HS-5 (cell line): ENCODE measurements at places on chromosomes 16 and 17.
A peak's percentile ranks its signal among the peaks of the same experiment; 100 is the strongest.

DNA sequence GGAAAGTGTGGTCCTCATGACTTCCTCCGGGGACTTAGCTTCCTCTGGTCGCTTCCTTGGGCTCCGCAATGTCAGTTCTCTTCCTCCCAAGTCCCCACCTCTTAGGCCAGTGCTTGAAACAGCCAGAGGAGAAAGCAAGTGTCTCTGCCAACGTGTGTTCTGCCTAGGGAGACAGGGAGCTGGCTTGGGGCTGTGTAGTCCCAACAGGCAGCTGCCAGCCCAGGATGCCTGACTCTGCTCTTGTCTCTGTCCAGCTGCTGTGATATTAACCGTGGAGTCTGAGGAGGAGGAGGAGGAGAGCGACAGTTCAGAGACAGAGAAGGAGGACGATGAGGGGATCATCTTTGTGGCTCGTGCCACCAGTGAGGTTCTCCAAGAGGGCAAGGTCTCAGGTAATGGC is 13.5 kb upstream of the PLEKHG4 start:
- DNase-seq, result no peak

- no peak for DNase-seq
Measured at GRCh38 chr16:11238272-11239202, 17.5 kb downstream of the SOCS1 start.

DNA sequence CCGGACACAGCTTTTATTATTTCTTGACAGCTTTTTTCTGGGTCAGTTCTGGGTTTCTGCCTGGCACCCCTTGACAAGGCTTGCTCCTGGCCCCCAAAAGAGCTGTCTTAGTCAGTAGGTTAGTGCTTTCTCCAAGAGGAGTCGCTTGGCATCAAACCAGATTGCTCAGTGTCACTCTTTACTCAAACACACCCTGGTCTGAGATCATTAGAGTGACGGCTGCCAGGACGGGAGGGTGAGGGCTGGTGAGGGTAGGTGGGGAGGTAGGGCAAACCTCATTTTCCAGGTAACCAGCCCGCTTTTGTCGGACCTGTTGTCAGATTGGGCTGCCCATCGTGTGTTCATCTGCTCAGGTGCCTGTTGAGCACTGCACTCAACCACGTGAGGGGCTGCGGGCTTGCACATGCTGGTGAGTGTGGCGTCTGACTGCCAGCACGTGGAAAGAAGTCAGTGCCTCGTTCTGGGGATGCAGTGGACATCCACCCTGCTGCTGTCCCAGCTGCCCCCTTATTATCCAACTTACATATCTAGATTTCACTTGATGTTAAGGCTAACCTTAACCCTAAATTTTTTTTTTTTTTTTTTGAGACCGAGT is 12.4 kb downstream of the TMEM94 start:
- DNase-seq, result no peak

DNA sequence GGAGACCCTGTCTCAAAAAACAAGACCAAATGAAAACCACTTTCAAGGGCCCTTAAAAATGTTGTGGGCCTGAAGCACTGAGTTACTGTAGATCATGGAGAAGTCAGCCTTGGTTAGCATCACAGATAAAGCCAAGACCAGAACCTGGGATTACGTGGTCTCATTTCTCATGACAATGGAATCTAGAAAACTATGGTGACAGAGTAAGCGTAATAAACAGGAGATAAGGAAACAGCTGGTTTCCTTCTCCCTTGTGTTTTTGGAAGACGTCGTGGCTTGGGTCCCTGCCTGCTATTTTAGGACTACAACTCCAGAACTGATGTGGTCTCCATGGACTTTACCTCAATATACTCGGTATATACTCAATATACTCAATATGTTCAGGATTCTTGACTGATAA is 180.7 kb upstream of the ZFHX3 start:
- DNase-seq, result peak; percentile 49

- no peak for DNase-seq
Measured at GRCh38 chr17:1171953-1172352, 7.8 kb downstream of the ABR start.

DNA sequence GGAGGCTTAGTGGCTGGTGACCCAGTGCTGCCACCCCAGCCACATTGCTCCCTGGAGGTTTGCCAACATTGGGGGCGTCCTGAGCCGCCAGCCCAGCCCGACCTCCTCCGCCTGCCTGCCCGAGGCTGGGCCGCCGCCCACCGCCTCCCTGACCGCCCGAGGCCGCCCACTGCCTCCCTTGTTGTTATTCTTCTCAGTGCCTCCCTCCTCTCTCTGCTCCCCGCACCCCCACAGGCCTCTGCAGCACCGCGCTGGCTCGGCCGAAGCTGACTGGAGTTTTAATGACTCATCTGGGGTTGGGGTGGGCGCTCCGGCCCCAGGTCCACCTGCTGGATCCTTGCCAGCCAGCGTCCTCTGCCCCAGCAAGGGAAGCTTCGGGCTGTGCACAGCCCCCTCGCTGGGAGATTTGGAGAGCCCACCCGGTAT is 102.5 kb downstream of the RBFOX3 start:
- DNase-seq, result no peak

DNA sequence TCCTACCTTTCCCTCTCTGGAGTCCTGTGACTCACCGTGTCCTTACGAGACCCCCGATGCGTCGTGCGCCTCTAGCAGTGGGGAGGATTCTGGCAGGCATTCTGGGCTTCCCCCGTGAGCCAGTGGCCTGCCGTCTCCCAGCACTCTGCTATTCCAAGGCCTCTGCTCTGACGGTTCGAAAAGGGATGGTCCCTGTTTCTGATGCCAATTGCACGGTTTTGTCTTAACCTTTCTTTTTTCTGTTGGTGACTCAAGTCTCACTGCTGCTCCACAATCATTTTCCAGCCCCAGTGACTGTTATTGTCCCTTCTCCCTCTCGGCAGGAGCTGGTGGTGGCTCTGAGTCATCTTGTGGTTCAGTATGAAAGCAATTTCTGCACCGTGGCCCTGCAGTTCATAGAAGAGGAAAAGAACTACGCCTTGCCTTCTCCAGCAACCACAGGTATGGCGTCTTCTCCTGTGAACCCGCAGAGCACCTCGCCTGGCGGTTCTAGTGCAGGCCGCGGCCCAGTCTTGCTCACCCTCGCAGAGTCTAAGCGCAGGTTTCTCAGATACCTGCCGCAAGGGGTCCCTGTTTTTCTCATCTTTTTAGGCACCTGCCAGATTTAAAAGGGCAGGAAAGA is 100.1 kb upstream of the CHMP6 start:
- peak; percentile 83 for DNase-seq

DNA sequence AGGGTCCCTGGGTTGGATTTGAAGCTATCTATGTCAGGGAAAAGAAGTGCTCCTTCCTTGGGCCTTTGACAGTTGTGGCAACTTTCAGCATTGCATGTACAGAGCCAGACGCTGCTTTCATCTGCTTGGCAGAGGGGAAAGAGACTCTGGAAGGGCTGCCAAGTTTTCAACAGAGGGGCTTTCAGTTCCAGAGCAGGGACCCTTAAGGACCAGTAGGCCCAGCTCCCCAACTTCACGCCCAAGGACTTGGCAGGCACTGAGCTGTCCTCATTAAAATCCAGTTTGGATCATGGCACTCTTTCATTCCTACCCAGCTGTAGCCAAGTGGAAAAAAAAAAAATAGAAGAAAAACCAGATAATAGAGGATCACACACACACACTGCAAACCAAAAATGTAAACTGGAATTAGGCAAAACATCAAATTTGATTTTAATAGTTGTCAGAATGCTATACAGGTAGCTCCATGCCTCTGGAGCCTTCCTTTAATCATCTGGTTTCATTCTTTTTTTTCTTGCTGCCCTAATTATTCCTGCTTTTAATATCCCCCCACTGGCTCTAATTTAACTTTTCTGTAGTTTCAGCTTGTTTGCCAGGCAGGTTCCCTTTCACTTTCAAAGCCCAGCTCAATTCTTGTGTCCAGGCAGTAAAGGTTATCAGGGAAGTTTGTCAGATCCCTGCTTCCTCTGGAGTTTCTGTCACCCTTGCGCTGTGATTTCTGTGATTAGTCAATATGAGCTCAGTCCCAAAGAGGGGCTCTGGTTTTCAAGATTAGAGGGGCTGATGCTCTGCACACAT is 702.6 kb upstream of the CDH8 start:
- no peak for DNase-seq

DNA sequence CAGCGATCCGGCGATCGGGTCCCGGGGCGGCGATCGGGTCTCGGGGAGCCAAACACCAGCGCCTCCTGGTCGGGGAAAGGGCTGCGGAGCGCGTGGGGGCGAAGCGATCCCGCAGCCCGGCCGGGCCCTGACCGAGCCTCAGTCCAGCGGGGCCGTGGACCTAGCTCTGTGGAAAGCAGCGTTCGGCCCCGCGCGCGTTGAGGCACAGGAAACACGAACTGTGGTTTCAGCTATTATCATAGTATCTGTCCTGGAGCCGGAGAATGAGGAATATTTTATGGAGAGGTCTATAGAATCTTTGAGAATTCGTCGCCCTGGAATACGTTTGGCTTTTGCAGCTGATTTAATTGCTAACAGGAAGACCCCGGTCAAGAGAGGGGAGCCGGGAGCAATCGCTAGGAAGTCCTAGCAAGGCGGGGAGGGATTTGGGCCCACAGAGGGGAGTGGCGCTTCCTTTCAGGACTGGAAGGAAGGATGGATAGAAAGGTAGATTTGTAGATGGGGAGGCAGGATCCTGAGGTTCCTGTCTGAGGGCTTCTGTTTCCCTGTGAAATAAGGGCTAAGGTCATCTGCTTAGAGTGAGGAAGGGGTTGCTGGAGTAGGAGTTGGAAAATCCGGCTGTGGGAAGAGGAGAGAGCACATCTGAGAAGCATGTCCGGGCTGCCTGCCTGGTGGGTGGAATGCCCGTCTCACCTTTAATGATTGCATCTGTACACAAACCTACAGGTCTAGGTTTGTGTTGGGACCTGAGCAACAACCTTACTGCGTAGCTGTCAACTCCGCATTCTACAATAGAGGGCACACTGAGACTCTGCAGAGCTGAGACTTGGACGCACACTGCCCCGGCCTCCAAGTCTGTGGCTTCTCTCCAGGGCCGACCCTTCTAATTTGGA is 770 bp downstream of the CCNF start:
- DNase-seq, result no peak
